Esophagus squamous epithelium (tissue), 5 donors: ENCODE measurements at places on chromosomes 6 and 20.

- no peak for DNase-seq
Measured at GRCh38 chr6:131858765-131859415, 51.1 kb downstream of the ENPP1 start.

DNA sequence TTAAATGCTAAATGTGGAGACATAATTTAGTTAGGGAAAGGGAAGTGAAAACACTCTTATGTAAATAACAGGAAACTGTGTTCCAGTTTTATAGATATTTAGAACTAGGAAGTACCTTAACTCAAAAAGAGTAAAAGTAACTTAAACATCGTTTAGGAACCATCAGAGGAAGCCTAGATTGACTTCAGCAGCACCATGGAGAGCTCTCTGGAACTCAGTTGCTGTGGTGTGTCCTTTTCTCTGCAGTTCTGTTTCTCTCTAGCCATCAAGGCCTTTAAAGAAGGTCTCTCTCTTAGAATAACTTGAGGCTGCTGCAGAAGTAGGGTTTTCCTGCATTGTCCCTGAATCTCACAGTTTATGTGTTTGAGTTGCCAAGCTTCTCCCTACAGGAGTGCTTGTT lies 26.9 kb downstream of the CLVS2 start:
- no peak for DNase-seq

DNA sequence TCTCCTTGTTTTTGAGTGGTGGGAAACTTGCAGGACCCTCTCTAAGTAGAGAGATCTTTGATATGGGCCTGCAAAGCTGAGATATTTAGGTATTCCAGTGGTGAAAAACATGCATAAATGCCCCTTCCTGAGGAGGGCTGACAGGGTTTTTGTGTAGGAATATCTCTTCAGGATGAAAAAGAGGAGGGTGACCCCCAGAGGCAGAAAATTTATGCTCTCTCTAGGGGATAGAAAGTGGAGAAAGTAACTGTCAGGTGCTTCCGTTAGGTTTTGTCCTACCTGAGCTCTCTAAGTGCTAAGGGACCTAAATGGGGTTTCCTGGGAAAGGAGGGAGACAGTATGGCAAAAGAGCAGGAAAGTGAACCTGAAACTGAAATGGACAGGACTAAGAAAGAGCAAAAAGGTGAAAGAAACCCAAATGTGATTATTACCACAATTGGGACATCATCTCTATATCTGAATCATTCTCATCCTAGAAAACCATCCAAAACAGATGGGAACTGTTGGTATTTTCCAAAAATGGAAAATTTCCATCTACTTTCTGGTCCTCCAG lies 2.0 kb downstream of the COL19A1 start:
- DNase-seq = no peak

DNA sequence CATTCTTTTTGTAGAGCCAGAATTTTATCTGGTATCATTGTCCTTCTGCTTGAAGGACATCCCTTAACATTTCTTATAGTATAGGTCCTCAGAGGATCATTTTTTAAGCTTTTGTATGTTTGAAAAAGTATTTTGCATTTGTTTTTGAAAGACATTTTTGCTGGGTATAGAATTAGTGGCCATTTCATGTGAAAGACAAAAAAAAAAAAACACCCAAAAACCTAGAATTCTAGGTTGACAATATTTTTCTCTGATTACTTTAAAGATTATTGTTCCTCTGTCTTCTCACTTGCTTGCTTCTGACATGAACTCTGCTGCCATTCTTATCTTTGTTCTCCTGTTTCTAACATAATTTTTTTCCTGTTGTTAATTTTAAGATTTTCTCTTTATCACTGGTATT lies 75.7 kb upstream of the SLC22A16 start:
- DNase-seq = no peak

DNA sequence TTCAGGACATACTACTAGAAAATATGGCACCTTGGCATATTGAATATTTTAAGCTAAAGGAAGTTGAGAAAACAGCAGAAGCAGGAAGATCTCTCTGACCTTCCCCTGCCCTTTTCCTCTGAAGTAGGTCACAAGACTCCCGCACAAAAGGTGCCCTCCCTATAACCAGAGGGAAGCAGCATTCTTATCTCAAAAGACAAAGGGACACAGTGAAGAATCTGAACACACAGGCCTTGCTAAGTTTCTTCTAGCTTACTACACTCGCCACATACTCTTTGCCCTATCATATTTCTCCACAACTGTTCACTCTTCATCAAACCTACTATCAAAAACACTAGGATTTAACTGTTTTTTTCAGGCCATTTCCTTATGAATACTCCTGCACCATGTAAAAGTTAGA lies 151.2 kb downstream of the ELOVL4 start:
- DNase-seq = no peak

DNA sequence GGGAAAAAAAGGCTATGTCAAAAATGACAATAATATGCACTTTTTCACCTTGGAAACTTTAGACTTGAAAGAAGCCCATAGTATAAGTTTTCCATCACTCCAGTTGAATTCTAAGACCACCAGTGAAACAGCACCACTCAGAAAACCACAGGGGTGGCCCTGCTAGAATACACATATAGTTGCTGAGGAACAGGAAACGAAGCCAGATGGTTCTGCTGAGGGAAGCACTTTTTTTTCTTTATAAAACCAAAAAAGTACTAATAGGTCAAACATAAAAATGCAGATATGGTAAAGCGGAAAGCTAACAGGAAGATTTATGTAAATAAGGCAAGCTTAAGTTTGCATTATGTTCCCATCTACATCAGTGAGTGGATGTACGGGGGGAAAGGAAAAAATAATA lies 303.9 kb downstream of the FOXC1 start:
- no peak for DNase-seq

- no peak for DNase-seq
Measured at GRCh38 chr6:1930356-1930755, 315.0 kb downstream of the GMDS start.

DNA sequence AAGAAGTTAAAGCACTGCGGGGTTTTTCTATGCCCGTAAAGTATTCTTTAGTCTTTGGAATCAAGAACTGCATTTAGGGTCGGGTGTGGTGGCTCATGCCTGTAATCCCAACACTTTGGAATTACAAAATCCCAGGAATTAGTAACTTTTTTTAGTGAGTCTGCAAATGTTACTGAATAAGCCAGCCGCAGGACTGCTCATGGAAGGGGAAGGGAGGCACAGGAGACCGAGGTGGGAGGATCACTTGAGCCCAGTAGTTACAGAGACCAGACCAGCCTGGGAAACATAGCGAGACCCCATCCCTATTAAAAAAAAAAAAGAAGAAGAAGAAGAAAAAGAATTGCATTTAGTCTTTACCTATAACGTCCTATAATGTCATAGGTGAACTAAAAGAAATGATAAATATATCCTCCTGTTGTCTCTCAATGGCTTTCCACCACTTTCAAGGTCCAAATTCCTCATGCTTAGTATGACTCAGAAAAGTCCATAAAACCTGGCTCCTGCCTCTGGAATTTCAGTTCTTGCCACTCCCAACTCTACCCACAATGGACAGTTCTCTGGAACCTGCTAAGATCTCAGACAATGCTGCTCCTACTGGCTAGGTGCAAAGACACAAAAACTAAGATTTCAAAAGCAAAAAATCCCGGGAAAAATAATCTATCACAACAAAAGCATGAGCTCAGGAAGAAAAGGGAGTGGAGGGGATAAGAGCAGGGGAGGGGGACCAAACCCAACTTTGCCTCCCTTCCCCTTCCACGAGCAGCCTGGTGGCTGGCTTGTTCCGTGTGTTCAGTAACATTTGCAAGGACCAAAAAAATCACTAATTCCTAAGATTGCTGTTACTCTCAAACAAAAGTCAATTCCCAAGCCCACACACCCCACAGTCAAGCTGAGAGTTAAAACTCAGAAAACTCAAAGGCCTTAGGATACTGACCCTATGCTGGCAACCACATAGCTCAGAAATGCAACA lies 39.0 kb downstream of the B4GALT5 start:
- DNase-seq = no peak

- DNase-seq = no peak
Measured at GRCh38 chr6:56802584-56802983, 152.3 kb upstream of the BEND6 start.

DNA sequence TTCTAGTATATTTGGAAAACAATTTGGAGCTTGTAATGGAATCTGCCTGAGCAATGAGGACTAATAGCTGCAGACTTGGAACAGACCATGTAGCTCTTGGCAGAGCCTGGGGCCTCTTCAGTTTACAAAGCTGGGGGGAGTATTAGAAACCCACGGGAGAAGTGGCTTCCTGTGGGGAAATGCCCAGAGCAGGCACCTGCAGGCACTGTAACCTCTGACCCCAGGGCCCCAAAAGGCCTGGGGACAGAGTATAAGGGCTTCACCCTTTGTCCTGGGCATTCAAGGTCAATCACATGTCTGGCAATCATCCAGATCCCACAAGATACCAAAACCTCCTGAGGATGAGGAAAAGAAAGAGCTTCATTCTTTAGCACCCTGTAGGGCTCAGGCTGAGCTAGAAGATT lies 19.4 kb downstream of the PKIG start:
- DNase-seq = no peak

DNA sequence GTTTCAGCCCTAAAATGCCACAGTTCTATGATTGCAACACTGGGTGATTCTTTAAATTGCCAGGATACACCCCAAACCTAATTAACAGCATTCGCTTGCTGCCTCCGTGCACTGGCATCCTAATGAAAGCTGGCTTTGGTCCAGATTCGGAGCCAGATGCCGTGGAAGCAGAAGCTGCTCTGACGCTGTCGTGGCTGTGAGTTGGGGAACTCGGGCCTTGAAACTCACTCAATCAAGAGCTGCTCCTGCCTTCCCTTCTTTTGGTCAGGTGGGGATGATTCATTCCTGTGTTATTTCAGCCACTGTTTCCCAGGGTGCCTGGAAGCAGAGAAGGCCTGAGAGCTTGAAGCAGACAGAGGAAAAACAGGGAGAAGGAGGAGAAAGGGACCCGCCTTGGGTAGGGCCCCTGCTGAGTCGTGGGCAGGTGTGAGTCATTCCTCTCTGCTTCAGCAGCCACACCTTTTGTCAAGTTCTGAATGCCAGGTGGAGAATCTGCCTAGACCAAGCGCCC lies 36.2 kb upstream of the DSP start:
- DNase-seq = no peak

GRCh38 chr6:1436334-1437306 lies 47.2 kb downstream of the FOXF2 start:
- no peak for DNase-seq

GRCh38 chr6:135449246-135449645 lies 48.3 kb downstream of the AHI1 start:
- DNase-seq = no peak

DNA sequence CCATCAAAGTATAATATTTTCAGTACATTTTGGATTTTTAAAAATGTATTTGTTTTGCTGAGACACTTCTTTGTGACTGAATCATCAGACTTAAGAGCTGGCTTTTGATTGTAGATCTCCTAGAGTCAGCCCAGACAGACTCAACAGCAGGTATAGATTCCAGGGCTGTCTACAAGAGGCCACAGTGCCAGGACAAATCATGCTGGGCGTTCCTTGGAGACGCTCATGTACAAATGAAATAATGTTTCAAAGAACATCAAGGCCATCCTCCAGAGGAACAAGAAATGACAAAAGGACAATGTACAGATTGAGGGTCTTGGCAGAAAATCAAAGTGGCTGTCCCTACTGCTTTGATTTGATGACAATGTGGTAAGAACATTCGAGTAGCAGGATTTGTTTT lies 369.3 kb downstream of the GRIK2 start:
- no peak for DNase-seq

DNA sequence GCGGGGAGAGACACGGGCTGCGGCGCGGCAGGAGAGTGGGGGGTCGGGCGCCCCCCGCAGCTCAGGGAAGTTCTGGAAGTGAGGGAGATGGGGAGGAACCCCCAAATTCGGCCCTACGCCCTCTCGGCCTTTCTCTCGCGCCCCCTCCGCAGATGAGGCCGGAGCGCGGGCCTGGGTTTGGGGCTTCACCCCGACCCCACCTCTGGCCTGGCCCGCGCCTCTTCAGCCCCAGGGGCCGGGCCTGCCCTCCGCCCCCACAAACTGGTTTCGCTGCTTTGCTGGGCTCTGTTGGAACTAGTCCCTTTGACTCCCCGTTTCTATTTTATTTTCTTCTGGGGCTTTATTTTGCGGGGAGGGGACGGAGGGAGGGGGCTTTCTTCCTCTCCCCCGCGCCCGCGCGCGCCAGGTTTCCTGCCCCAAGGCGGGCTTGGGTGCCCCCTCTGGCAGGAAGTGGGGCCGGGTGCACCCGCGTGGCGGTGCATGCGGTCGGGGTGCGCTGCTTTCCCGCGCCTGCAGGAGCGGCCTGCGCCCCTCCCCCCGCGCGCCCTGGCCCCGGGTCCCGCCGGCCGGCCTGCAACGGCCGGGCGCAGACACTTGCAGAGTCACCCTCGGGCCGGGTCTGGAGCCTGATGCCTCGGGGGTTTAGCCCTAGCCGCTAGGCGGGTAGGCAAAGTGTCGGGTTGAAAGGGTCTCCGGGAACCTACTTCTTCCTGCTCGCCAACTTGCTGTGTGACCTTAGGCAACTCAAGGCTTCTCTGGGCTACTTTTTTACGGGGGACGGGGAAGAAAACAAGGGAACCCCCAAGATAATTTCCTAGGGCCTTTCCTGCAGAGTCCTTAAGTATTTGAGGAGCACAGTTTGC lies 1.3 kb downstream of the HMGA1 start:
- DNase-seq = no peak

DNA sequence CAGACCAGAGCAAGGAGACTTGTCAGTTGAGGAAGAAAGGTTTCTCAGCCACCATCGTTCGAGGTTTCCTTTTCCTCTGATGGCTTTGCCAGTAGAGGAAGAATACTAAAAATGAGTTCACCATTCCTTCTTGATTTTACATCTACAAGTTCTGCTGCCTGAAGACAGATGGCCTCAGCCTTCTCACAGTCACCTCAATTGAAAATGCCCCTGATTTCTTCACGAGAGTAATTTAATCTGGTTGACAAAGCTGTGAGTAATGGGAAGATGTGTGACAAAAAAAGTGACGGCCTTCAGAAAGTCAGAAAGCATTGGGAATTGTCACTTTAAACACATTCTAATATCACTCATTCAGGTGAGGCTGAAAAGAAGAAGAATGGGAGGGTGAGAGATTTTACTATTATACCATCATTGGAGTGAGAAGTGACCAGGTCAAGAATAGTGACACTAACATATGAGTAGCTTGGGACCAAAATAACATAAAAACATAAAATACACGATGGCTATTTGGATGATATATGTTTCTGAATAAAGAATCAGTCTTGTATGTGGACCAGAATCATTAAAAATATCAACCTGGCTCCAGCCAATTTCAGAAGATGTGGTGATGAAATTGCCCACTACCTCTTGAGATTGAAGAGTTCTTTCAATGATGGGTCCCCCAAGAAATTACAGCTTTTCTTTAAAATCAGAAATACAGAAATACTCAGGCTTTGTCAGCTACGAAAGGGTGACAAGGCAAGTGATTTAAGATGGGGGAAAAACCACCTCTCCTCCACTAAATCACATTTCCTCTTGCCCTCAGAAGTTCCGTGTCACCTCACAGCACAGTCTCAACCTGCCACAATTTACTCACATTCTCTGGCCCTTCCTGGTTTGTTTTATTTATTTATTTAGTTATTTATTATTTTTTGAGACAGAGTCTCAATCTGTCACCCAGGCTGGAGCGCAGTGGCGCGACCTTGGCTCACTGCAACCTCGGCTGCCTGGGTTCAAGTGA lies 147.7 kb downstream of the SOBP start:
- no peak for DNase-seq
